Hypothalamus (tissue), 51 donors: ENCODE measurements at places on chromosomes 7 and 10.

GRCh38 chr10:11184093-11184492 is 166.4 kb downstream of the CELF2 start:
- DNase-seq: no peak

- DNase-seq: no peak
Observed at GRCh38 chr10:95791425-95791979, 35.5 kb downstream of the ENTPD1 start.

- DNase-seq: no peak
Observed at GRCh38 chr10:45023426-45023825, 22.7 kb downstream of the ZNF22 start.

- no peak for DNase-seq
Observed at GRCh38 chr10:16788125-16788524, 29.1 kb downstream of the RSU1 start.

GRCh38 chr7:110839866-110840265 is 251.1 kb upstream of the LRRN3 start:
- no peak for DNase-seq

DNA sequence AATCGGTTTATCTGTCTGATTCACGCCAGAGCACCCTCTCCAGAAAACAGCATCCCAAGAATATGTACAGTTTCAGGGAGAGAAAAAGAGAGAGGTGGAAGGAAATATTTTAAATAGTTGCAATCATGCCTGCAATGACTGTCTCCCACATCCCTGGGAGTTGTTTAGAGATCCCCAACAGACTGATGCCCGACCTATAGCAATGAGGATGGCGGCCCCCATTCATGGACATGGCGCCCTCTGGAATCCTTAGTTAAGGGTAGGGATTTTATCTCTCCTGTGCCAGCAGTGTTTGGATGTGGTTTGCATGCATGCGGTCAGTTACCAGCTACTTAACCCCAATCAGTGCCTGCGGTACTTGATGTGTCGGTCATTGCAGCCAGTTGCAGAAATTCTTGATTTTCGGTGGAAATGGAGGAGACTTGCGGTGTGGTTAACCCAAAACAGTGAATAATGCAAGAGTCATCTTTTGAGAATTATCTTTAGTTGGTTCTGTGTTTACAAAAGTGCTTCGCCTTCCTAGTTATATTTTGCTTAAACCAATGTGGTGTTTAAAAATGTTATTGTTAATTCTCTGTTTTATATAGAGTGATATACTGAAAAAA is 186.0 kb upstream of the TCF7L2 start:
- no peak for DNase-seq

DNA sequence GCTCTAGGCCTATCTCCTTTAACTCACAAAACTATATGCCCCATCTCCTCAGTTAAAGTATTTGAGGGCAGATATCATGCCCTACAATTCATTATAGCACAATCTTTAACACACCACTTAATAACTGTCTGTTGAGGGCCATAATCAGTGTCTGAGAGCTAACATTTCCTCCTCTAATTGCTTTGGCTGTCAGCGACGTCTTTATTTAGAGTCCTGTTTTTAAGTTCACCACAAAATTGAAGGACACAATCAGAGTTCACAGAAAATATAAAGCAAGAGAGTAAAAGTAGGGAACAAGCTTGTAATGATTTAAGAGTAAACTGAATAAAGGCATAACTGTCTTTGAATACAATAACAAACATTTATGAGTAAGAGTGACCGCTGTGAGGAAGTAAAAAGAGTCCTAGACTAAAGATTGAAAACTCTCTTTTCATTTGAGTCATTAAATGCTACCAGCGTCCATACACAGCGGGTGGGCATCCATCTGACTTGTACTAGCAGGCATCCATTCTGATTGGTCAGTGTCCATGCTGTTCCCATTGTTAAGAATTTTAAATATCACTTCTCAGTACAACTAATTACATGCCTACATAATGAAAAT is 38.4 kb upstream of the ABCB4 start:
- DNase-seq: no peak

DNA sequence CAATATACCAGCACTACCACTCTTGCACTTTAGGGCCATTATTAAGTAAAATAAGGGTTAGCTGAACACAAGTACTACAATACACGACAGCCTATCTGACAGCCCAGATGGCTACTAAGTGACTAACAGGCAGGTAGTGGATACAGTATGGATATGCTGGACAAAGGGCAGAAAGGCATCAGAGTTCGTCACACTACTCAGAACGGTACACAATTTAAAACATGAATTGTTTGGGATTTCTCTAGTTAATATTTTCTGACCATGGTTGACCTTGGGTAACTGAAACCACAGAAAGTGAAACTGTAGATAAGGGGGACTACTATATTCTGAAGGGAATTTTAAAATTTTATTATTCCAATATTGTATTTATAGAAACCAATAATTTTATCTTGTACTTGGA is 101.3 kb upstream of the SKAP2 start:
- DNase-seq: no peak

GRCh38 chr7:148914208-148914777 is 30.2 kb upstream of the EZH2 start:
- no peak for DNase-seq

GRCh38 chr10:85280014-85280413 is 951.6 kb downstream of the CCSER2 start:
- no peak for DNase-seq

DNA sequence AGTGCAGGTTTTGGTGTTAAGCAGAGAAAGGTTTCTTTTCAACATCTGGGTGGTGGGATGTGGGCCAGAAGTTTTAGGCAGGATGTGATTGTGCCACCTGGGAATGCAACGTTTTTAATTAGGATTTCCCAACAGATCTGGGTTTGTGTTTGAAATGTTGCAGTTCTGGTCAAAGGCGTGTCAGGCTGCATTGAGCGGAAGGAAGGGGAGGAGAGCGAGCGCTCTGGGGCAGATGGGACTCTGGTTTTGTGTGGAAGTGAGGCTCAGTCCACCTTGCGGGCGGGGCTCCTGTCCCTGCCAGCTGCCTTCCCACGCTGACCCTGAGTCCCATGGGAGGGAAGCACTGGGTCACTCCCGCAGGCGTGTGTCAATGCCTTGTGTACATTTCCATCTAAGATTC is 767.7 kb downstream of the KCNMA1 start:
- DNase-seq: no peak

DNA sequence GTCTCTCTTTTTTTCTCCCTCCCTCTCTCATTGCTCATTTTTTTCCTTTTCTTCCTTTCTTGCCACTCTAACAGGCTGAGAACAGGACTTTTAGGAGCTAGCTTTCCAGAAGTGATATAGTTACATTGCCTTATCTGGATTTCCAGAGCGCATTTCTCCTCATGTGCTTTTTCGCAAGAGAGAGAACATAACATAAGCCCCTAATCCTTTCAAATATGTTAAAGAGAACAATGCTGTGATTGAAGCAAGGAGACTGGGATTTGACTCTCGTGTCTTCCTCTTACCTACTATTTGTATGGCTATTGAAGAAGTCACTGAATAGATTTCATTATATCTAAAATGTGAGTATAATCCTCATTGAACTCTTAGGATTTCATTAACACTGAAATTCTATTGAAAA is 101.2 kb upstream of the PRPS1L1 start:
- no peak for DNase-seq

- no peak for DNase-seq
Observed at GRCh38 chr10:51932530-51932929, 233.1 kb upstream of the CSTF2T start.

DNA sequence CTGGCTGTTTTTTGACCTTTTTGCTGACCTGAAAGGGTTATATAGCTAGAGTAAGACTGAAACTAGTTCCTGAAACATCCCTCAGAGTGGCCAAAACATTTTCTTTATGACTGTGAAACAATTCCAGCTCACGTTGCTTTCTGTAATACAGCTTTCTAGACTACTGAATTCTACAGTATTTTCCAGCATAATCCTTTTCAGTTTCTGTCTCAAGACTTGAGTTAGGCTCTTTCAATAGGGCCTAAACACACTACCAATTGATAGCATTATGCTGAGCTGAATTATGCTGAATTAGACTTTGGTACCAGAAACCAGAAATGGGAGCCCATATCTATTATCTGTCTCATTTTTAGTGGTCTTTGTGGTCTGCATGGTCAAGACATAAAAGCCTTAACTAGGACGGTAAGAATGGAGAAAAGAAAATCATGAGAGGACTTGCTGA is 72.6 kb downstream of the EPDR1 start:
- no peak for DNase-seq

DNA sequence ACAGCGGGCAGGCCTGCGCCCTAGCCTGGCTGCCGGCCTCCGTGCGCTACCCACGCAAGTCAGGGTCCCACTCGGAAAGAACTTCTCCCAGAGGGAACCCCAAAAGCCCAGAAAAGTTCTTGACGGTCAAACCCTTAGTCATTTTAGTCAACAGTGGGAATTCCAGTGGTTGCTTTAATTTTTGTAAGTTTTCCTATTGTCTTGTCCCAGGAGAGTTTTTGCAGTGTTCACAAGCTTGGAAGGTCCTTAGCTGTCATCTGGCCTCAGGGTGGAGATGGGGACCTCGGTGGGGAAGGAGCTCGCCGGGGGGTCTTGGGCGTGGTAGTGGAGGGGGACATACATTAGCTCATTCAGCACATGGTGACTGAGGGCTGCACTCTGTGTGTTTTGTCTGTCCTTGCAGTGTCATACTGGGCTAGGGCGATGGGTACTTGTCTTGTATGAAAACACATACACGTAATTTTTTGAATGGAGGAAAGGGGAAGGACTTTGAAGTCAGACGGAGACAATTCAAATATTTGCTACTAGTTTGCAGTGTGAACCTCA is 736 bp downstream of the MINDY4 start:
- DNase-seq: no peak

DNA sequence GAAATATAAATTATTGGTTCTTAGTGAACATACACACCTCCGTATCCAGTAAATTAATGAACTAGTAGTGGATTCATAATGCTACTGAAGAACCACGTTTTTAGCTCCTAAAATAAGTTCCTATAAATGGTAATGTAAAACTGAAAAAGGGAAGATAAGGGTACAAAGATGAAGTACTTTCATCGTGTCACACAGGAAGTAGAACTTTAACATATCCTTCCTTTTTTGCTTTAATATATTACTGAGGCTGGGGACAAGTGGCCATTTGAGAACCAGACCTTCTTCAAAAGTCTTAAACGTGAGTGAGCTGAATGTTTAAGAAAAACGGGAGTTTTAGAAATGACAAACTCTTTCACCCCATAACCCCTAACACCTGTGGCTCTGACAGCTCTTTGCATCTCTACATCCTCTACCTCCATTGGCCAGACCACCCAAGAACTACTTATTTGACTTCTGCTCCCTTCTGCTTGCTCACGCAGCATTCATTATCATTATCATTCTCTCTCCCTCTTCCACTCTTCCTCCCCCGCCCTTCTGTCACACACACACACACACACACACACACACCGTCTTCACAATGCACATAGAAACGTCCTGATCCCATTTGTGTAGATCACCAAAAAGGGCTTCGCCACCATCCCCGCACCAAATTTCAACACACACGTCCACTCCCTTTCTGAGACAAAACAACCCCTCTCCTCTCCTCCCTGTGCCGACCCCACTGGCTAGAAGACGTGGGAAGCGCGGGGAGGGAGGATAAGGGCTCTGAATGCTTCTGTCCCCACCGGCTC is 677 bp downstream of the SKAP2 start:
- no peak for DNase-seq

DNA sequence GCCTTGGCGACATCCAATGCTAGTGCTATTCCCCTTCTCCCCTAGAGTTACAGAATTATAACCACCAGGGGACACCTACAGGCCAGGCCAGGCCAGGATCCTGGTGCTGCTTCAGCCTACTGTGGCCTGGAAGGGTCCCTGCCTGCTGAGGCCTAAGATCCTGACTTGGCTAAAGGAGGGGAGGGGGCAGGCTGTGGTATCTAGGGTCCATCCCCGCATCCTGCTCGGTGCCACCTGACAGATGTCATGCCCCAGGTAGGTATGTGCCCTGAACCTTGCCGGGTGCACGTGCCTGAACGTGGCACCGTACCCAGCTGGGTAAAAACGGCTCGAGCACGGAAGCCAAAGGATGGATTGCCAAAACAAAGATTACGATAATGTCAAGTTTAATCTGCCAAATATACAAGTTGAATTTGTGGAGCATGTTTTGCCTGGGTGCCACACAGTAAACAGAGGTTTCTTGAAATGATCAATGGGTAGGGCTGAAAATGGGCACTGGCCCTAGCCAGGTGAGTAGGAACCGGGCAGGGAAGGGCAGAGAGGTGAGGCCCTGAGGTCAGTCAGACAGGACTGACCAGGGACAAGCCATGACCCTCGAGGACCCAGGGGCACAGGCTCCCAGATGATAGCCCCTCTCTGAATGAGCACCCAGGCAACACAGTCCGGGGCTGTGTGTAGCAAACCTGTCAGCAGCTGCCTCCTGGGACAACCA is 12.6 kb downstream of the PDAP1 start:
- no peak for DNase-seq

- peak; percentile 38 for DNase-seq
Observed at GRCh38 chr10:44292390-44293002, 92.4 kb downstream of the CXCL12 start.

DNA sequence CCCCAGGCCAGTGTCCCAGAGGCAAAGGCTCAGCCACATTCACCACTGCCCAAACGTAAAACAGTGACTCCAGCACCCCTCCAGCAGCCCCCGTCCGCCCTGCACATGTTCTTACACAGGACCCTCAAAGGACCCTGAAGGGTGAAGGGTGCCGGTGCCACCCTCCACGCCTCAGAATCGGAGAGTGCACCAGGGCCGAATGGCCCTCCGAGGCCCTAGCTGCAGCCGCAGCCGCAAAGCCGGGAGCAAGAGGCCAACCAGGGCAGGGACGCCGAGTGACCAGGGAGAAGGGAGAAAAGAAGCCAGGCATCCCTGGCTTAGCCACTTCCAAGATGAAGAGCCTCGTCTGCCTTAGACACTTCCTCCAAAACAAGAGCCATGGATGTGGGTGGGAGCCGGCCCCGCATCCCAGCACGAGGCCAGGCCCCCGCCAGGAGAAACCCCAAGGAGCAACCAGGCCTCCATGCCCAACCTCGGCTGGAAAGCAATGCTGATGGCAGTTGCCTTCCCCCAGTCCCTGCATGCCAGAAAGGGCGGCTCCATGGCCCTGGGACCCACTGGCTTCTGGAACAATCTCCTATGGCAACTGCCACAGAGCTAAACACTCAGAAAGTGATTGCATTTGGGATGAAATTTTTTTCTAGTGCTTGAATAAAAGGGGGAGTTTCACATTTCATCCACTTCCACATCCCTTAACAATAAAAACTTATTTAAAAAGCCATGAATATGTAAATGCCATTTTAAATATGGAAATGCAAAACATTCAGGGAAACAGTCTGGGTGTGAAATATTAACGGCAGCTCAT is 92.3 kb downstream of the MAD1L1 start:
- DNase-seq: no peak

DNA sequence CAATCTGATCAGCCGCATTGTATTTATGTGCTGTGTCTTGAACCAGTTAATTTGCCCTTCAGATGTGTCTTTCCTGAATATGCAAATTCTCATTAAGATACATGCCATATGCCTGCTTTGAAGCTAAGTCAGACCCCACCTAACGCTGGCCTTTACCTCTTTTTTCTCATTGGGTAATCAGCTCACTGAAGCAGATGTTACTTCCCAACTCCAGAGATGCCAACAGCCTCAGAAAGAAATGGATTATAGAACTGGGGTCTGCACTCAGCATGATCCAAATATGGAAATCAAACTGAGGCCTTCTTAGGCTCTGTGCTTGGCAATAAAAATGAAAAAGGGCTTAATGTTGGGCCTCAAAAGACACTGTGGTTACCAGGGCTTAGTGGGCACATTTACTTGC is 113.9 kb downstream of the FZD1 start:
- DNase-seq: no peak

GRCh38 chr7:151992375-151992774 is 33.1 kb upstream of the GALNT11 start:
- DNase-seq: no peak
